ENCODE measurements at places on chromosomes 3 and 15.

GRCh38 chr15:55829826-55830225 lies 86.9 kb upstream of the PRTG start:
- no peaks in the 10 kb centered on the region for H3K27me3 ChIP-seq
- H3K36me3 ChIP-seq, result peaks cover 8% of the 10 kb centered on the region
- no peak for DNase-seq

DNA sequence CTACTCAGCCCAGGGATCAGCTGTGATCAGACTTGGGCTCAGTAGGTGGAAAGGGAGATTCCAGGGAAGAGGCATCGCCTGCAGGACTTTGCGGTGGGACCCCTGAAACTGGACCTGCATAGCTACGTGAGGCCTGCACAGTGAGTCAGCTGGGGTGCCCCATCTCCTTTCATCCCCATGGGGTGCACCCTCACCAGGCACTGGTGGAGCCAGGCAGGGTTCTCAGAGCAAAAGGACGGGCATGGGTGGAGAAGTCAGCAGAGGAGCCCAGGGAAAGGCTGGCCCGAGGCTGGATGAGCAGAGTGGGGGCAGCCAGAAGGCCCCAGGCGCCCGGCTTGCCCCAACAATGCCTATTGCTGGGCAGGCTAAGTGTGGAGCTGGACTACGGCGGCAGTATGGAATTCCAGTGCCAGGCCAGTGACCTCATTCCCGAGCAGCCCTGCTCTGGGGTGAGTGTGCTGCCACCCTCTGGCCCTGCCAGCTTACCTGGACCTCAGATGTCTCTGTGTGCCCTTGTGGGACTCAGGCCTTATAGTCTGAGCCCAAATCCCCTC lies 19.7 kb downstream of the ACAA1 start:
- DNase-seq, result peak; percentile 64
- H3K36me3 ChIP-seq, result peaks cover 6% of the 10 kb centered on the region
- H3K4me1 ChIP-seq, result no peaks in the 10 kb centered on the region
- no peak overlapping the region for H3K4me3 ChIP-seq

- H3K27me3 ChIP-seq, result no peaks in the 10 kb centered on the region
- H3K36me3 ChIP-seq, result no peaks in the 10 kb centered on the region
- no peak overlapping the region for H3K27ac ChIP-seq
Observed at GRCh38 chr3:134054231-134054630, 24.5 kb upstream of the SLCO2A1 start.

GRCh38 chr3:63624941-63625560 lies 27.4 kb upstream of the SNTN start:
- H3K27ac ChIP-seq, result no peak overlapping the region
- no peak overlapping the region for H3K4me3 ChIP-seq
- no peaks in the 10 kb centered on the region for H3K36me3 ChIP-seq
- no peaks in the 10 kb centered on the region for H3K4me1 ChIP-seq

DNA sequence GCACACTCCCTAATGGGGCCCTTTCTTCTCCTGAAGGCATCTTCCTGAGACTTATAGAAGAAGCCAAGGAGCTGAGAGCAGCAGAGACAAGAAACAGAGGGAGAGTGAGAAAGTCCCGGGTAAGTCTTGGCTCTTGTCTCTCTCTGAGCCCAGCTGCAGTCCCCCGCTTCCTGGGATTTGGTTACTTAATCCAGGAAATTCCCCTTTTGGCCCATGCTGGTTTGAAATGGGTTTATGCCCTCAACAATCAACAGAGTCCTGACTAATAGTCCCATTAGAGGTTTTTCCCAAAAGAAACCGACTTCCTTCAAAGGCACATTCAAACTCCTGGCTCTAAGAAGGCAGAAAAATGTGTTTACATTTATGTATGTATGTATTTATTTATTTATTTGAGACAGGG lies 22.0 kb downstream of the TMEM158 start:
- H3K36me3 ChIP-seq, result no peaks in the 10 kb centered on the region
- H3K27ac ChIP-seq, result no peak overlapping the region
- no peak overlapping the region for H3K4me3 ChIP-seq
- no peak for DNase-seq

- no peaks in the 10 kb centered on the region for H3K4me1 ChIP-seq
- no peak for DNase-seq
- H3K36me3 ChIP-seq, result no peaks in the 10 kb centered on the region
- H3K27ac ChIP-seq, result no peak overlapping the region
- H3K4me3 ChIP-seq, result no peak overlapping the region
Observed at GRCh38 chr3:34140616-34141015, 342.2 kb downstream of the PDCD6IP start.

- no peak for DNase-seq
- peak overlapping the region; percentile 96 for H3K4me3 ChIP-seq
- H3K27ac ChIP-seq, result peak overlapping the region; percentile 99
- no peaks in the 10 kb centered on the region for H3K36me3 ChIP-seq
- no peaks in the 10 kb centered on the region for H3K27me3 ChIP-seq
Observed at GRCh38 chr15:58770519-58770856, 614 bp upstream of the MINDY2 start.

DNA sequence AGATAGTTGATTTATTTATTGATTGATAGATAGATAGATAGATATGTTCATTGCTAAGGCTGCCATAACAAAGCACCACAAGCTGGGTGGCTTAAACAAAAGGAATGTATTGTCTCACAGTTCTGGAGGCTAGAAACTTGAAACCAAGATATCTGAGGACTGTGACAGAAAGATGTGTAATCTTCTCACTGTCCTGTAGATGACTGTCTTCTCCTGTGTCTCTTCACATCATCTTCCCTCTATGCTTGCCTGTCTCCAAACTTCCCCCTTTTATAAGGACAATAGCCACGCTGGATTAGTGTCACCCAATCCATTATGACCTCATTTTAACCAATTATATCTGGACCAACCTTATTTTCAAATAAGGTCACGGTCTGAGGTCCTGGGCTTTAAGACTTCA lies 40.9 kb downstream of the GNB4 start:
- H3K4me1 ChIP-seq, result no peaks in the 10 kb centered on the region
- no peak overlapping the region for H3K4me3 ChIP-seq
- H3K27ac ChIP-seq, result no peak overlapping the region
- H3K27me3 ChIP-seq, result no peaks in the 10 kb centered on the region
- no peak for DNase-seq

GRCh38 chr15:80906159-80906766 lies 83.4 kb downstream of the MESD start:
- H3K27me3 ChIP-seq, result no peaks in the 10 kb centered on the region
- H3K4me3 ChIP-seq, result no peak overlapping the region
- H3K4me1 ChIP-seq, result no peaks in the 10 kb centered on the region
- no peak for DNase-seq
